ENCODE measurements at places on chromosomes 3 and 15. TPM values are rescaled to one million over a fixed set of nuclear protein-coding genes. Genes with fewer than 3 reads are reported as not detected.

Gene ATP2C1
- polyA plus RNA-seq = 47.5 TPM

Gene BMF
- polyA plus RNA-seq = 0.22 TPM

Gene SI
- polyA plus RNA-seq = not detected

- peak; percentile 92 for DNase-seq
Observed at GRCh38 chr15:47812470-47812999, 95.2 kb downstream of the SEMA6D start.

GRCh38 chr15:26050984-26051383, 187.9 kb upstream of the ATP10A start:
- no peak for DNase-seq

All from foreskin keratinocyte (primary cell).